ENCODE measurements at places on chromosomes 7 and 10.

GRCh38 chr10:15430969-15431771 is 60.1 kb upstream of the FAM171A1 start:
- no peak for DNase-seq

GRCh38 chr7:51702673-51703072 is 386.1 kb upstream of the COBL start:
- no peak for DNase-seq

GRCh38 chr7:104045183-104045582 is 55.7 kb upstream of the RELN start:
- no peak for DNase-seq

GRCh38 chr7:134941185-134941900 is 45.0 kb upstream of the AGBL3 start:
- no peak for DNase-seq

DNA sequence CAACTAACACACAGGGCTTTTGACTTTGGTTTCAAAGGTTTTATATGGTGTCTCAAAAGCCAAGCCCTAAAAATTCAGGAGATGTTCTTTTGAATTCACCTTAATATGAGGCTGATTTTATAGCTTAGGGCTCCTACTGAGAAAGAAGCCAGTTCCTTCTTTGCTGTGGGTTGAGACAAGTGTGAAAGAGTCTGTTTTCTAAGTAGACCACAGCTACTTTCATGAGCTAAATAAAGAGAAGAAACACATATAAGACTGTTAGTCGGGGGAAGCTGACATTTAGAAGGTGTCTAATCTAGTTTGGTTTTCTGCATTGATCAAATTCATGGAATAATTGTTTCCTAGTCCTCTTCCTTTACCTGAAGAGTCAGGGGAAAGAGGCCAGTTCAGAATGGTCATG is 332.1 kb upstream of the CELF2 start:
- DNase-seq: no peak

DNA sequence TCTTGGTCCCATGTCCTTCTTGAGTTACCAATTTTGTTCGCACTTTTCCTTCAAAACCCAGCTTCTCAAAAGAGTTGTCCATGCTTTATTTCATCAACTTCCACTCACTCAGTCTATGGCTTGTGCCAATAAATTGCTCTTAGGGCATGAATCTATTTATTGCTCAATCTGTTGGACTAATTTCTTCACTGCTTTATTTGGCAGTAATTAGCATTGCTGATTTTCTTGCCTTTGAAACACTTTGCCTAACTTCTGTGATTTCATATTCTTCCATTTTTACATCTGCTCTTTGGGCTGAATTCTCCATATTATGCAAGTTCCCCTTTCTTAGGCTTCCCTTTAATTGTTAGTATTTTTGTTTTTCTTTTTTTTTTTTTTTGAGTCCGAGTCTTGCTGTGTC is 16.8 kb downstream of the DLD start:
- DNase-seq: no peak

- no peak for DNase-seq
These were observed 160.9 kb upstream of the CSTF2T start for GRCh38 chr10:51860257-51860656.

DNA sequence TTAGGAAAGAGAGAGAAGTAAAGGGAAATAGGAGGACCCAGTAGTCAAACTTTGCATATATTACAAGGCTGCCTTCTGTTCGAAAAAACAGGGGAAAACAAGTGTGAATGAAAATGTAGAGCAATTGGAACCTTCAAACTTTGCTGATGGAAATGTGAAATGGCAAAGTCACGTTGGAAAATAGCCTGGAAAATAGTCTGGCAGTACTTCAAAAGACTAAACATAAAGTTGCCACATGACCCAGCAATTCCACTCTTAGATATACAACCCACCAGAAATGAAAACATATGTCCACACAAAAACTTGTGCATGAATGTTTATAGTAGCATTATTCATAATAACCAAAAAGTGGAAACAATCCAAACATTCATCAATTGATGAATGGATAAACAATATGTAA is 78.6 kb upstream of the IFRD1 start:
- no peak for DNase-seq

DNA sequence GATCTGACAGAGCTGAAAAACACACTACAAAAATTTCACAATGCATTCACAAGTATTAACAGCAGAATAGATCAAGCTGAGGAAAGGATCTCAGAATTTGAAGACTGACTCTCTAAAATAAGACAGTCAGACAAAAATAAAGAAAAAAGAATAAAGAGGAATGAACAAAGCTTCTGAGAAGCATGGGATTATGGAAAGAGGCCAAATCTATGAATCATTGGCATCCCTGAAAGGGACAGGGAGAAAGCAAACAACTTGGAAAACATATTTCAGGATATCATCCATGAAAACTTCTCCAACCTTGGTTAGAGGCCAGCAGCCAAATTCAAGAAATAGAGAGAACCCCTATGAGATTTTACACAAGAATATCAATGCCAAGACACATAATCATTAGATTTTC is 804.8 kb upstream of the IGFBP3 start:
- no peak for DNase-seq

- no peak for DNase-seq
These were observed 4.6 kb downstream of the REPIN1 start for GRCh38 chr7:150373049-150373801.

- no peak for DNase-seq
These were observed 19.1 kb downstream of the ADAM8 start for GRCh38 chr10:133257489-133258065.

DNA sequence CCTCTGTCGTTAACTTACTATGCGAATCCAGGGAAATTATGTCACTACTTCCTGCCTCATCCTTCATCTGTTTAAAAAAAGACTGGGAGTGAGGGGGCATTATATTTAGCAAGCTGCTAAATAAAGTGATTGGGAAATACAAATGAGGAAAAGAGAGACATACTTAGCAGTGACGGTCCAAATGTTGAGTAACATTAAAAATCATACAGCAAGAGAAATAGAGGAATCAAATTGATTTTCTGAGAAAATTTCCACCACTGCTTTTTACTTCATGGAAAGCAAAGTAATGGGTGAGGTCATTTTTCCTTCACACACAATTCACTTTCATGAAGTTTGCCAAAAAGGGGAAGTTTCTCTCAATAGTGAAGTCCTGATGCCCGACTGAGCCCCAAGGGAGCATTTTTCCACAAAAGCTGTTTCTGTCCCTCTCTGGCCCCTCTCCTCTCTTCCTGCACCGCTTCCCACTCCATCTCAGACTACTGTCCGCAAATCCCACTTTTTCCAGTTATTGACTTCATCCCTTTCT is 61.9 kb upstream of the ADO start:
- DNase-seq: no peak

GRCh38 chr7:7761974-7762779 is 43.8 kb upstream of the RPA3 start:
- no peak for DNase-seq

- DNase-seq: no peak
These were observed 84.8 kb upstream of the LRRC18 start for GRCh38 chr10:49024484-49024883.

DNA sequence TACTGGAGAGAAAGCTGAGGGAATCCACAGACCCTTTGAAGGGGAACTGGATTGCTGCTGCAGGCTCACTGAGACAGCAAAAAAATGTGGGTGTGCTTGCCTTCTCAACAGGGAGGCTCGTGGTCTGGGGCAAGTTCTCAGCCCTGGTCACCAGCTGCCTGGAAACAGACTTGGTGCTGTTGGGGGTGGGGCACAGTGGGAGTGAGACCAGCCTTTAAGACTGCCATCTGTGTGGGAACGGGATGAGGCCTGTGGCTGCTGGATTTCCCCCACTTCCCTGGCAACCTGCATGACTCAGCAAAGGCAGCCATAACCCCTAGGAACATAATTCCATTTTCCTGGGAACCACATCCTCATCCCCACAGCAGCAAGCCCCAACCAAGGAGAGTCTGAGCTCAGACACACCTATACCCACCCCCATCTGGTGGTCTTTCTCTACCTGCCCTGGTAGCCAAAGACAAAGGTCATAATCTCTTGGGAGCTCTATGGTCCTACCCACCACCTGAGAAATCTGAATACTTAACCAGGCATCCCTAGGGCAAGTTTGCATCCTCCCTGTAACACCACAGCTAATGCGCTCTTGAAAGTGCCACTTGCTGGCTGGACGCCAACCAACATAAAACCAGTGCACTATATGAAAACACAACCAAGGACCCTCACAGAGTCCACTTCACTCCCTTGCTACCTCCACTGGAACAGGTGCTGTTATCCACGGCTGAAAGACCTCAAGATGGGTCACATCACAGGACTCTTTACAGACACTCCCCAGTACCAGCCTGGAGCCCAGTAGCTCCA is 45.0 kb upstream of the TFEC start:
- DNase-seq: no peak

DNA sequence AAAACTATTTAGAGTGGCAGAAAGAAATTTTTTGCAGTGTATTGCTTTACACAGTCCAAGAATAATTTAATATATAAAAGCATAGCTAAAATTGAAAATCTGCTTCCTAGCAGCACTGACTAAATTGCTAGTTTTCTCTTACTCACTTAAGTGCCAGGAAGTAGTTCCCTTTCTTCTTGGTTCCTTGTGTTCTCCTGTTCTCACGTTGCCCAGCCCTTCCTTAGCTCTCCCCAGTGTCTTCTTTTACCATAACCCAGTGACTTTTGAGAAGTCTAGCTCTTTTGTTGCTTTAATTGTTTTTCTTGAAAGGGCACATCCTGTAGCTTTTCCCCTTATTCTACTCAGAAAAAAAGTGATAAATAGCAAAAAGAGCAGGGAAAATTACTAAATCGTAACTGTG is 215.5 kb downstream of the THSD7A start:
- no peak for DNase-seq

GRCh38 chr7:27141923-27142579 is 1.4 kb downstream of the HOXA5 start:
- DNase-seq: no peak

DNA sequence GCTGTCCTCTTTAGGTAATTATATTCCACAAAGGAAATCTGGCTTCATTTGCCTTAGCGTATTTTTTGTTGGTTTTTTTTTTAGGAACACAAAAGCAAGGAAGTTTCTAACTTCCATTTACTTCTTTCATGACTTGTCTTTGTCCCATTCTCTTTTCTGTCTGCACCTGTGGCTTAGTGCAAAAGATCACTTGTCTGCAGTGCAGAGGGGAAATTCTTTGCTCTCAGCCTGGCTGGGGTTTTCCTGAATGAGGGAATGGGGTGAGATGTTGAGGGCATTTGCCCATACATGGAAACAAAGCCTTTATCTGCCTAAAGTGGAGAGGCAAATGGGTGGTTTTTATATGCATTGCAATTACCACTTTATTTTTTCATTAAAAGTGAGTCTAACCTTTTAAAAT is 361.1 kb upstream of the IGFBP3 start:
- no peak for DNase-seq

DNA sequence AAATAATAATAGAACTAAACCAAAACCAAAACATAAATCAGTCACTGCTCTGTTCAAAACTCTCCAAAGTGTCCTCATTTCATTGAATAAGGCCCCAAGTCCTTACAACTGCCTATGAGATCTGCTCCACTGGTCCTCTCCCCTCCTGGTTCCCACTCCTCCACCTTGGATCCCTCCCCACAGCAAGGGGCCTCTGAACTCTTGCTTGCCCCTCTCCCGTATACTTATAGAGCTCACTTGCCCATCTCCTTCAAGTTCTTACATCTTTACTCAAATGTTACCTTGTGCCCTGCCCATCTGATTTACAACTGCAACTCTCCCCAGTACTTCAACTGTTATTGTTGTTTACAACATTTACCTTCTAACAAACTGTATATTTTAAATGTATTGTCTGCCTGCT is 819 bp downstream of the POLD2 start:
- no peak for DNase-seq

GRCh38 chr10:7153750-7154149 is 257.1 kb downstream of the SFMBT2 start:
- DNase-seq: no peak

GRCh38 chr7:123999703-124000102 is 33.2 kb downstream of the TMEM229A start:
- DNase-seq: no peak

DNA sequence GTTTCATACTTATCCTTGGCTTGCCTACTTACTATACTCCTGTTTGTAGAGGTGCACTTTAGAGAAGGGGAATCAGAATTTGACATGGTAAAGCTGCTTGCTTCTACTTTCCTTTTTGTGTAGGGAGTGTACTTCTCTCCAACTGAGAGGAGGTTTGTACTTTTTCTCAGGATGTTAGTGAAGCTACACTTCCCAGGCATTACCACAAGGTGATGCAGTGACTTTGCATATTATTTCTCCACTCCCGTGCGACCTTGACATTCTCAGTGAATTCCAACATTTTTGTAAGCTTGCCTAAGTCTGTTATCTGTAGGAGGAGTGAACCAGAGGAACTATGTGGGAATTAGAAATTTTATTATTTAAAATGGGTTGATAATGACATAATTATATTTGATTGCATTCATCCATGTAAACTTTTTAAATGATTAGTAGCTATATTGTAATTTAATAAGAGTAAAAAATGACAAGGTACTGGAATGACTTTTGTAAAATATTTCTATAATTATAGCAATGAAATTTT is 5.2 kb downstream of the TAX1BP1 start:
- DNase-seq: no peak

- DNase-seq: no peak
These were observed 64.0 kb downstream of the NEURL1 start for GRCh38 chr10:103557455-103557854.

GRCh38 chr10:94062611-94063010 is 68.9 kb downstream of the PLCE1 start:
- no peak for DNase-seq

DNA sequence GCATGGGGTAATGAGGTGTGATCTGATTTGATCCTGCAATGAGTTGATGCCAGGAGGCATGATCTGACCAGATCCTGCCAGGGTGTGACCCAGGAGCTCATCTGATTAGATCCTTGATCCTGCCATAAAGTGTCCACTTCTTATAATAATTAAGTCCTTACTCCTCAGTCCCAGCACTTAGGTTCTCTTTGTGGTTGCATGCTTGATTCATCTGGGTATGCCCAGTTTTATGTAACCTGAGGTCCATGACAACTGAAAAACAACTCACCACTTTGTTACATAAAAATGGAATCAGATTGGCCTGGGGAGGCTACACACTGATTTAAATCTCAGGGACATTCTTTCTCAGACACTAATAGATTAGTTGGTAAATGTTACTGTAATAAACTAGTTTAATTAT is 19.1 kb downstream of the ACADSB start:
- DNase-seq: no peak

DNA sequence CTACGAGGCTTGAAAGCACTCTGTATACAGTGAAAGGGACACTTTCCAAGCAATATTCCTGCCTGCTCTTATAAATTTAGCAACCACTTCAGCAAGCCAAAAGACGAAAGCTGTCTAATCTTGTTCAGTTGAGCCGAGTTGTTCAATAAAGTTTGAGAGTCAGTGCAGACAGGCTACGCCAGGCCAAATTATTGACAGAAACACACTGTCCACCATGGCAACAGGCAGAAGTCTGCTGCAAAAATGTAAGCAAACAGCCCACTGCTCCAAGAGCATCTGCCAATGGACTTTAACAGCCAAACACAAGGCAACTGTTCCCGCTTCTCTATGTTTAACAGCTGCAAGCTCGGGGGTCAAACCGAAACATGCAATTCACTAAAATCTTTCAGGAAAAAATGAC is 85.7 kb downstream of the GLI3 start:
- no peak for DNase-seq
